ENCODE measurements at places on chromosomes 2 and 18. TPM values are rescaled to one million over a fixed set of nuclear protein-coding genes. Genes with fewer than 3 reads are reported as not detected.

The NPHP1 gene
- total RNA-seq: 3.6 TPM

The SYT4 gene
- not detected for total RNA-seq

The C2orf15 gene
- 0.12 TPM for total RNA-seq

The PARD6G gene
- total RNA-seq: 0.75 TPM

The UGT1A1 gene
- total RNA-seq: not detected

The LIPG gene
- total RNA-seq: 33.1 TPM

The TUBA3E gene
- not detected for total RNA-seq

The RPRM gene
- not detected for total RNA-seq

The ALK gene
- total RNA-seq: under 0.01 TPM

The CASP10 gene
- total RNA-seq: 4.8 TPM

The GRHL1 gene
- total RNA-seq: 0.08 TPM

The CDKL4 gene
- total RNA-seq: 0.82 TPM

The ANTXR1 gene
- 90.3 TPM for total RNA-seq
